ENCODE measurements at places on chromosomes 3 and 15.

DNA sequence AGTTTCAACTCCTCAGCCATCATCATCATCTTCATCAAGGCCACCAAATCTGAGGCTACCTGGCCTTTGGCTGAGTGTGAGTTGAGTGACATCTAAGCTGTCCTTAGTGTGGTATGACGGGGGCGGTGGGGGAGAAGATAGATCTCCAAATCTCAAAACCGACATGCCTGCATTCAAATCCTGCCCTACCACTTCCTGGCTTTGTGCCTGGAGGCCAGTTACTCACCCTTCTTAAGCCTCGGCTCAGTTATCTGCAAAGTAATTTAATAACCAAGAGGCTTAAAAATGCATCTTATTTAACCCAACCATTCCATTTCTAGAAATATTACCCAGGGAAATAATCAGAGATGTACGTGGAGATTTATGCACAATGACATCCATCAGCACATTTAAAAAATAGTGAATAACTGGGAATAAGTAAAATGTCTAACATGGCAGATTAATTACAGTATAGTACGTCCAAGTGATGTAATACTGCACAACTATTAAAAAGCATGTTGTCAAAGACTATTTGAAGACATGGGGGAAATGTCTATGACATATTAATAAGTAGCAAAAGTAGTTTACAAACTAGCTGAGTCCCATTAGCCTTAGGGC lies 167.4 kb downstream of the NTRK3 start:
- DNase-seq: no peak

- DNase-seq: no peak
Observed at GRCh38 chr3:78917536-78917935, 850.3 kb downstream of the ROBO1 start.

DNA sequence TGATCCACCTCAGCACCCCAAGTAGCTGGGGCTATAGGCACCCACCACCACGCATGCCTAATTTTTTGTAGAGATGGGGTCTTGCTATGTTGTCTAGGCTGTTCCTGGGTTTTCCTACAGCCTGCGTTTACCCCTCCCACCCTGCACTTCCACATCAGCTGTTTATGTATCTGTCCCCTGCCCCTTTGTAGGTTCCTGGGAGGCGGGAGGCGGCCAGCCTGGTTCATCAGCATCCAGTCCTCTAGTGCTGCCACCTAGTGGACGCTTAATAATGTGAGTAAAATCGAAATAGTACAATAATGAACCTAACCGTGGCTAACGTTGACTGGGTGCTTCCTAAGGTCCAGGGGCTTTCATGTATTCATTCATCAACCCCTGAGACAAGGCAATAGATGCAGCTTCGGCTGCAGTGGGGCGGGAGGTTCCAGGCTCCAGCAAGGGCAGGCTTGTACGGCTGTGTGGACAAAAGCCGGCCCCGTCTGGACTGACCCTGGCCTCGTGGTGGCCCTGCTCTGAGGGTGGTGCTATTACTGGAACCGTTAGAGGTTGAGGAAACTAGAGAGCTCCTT lies 1.2 kb upstream of the LCTL start:
- peak; percentile 14 for DNase-seq

DNA sequence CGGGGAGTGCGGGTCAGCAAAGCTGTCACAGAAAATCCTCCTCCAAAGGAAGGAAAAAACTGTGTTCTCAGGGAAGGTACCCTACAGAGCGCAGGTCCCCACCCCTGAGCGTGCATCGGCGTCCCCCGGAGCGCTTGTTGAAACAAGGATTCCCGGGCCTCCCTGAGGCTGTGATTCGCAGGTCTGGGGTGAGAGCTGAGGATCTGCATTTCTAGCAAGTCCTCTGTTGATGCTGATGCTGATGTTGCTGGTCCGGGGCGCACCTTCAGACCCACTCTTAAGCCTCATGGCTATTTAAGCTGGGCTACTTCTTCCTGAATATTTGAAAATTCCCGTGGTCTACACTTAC lies 226.2 kb upstream of the IGF1R start:
- no peak for DNase-seq

All from NCI-H1092 treated with DMSO at 0.1 percent for 48 hours (cell line).